Motor neuron (in vitro differentiated cells): ENCODE measurements at places on chromosomes 11 and 22.
A peak's percentile ranks its signal among the peaks of the same experiment; 100 is the strongest.

GRCh38 chr11:36019005-36019596, 75.2 kb downstream of the LDLRAD3 start:
- ATAC-seq, result no peak

DNA sequence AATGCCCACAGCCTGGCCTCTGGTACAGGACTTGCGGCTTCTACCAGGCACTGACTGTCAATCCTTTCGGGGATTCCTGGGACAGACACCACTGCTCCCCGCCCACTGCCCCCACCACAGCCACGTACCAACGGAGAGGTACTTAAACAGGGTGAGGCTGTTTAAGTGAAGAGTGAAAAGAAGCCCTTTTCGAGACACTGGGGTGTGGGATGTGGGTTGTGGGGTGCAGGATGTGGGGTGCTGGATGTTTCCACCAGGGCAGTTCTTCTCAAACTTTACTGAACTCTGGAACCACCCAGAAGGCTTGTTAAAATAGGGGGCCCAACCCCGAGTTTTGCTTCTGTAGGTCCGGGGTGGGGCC, 34.2 kb upstream of the PRR5 start:
- no peak for ATAC-seq

GRCh38 chr11:76798671-76799065, 15.5 kb downstream of the TSKU start:
- no peak for ATAC-seq

GRCh38 chr11:68213555-68214172, 568 bp upstream of the KMT5B start:
- ATAC-seq, result peak; percentile 73

DNA sequence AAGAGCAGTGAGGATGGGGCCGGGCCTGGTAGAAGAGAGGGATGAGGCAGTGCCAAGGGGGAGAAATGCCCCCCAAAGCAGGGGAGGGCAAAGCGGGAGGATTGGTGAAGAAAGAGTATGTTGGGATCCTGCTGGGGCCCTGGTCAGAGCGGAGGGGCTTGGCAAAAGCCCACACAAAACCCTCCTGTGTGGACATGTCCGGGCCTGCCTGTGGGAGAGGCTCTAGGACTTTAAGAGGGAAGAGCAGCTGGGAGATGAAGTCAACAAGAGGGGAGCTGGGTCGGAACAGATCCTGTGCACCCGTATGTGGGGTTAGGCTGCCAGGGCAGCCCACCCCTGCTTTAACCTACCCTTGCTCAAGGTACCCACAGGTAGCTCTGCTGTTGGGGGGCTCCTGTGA, 25.8 kb downstream of the ART5 start:
- ATAC-seq, result no peak

- ATAC-seq, result peak; percentile 79
These were observed 32.2 kb downstream of the ZBTB16 start for GRCh38 chr11:114091516-114092397.

- ATAC-seq, result no peak
These were observed 154.6 kb downstream of the GRIK4 start for GRCh38 chr11:120666121-120666639.

DNA sequence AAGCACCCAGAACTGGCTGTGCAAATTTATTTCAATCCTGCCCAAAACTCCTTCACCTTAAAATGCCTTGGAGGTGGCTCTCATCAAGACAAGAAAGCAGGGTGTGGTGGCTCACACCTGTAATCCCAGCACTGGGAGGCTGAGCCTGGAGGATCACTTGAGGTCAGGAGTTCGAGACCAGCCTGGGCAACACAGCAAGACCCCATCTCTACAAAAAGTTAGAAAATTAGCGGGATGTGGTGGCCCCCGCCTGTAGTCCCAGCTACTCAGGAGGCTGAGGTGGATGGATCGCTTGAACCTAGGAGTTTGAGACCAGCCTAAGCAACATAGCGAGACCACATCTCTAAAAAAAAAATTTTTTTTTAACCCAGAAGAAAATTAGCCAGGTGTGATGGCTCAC, 689 bp upstream of the RAB39A start:
- ATAC-seq, result no peak

GRCh38 chr22:28670756-28671155, 8.9 kb downstream of the TTC28 start:
- ATAC-seq, result no peak

GRCh38 chr11:44829838-44830237, 103.1 kb downstream of the TSPAN18 start:
- ATAC-seq, result no peak

GRCh38 chr22:43273902-43274484, 69.2 kb downstream of the SCUBE1 start:
- peak; percentile 3 for ATAC-seq

DNA sequence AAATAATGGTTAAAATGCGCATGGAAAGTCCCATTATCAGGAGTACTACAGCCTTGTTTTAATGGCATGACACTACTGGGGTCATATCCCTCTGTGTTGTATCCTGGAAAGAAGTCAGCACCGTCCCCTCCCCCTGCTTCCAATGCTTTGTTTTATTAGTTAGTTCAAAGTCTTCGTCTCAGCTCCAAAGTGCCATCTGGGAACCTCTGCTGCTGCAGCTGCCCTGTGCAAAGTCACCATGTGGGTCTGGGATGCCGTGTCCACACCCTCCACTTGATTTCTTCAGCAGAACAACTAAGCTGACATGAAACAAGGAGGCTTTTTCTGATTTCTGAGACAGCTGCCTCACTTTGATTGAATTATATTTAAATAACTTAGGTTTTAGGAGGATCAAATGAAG, 29.5 kb upstream of the NCAM1 start:
- peak; percentile 23 for ATAC-seq

DNA sequence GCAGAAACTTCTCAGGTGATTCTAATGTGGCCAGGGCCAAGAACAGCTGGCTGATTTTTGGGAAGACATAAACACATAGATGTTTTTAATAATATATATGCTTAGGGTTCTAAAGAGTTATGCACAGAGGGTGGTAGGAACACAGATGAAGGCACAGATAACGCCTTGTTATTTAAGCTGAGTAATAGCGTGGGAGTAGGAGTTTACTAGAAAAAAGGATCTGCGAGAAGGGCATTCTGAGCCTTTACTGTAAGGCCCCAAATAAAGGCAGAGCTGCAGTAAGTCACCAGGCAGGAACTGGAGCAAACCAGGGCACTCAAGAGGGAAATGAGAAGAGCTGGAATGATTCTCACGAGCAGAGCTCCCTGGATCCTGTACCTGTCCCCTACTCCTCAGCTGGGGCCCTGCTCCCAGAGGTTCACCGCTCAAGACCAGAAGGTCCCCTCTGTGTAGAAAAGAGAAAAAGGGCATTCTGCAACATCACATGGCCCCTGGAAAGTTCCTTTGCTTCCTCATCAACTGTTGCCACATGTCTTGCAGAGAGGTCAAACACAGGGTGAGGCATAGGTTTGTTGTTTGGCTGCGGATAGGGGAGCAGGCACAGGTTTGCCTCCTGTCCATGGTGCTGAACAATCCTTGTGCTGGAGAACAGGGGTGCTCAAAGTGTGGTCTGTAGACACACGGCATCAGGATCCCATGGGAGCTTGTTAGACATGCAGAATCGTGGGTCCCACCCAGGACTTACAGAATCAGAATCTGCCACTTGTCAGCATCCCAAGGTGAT, 125.7 kb downstream of the TENM4 start:
- ATAC-seq, result no peak

GRCh38 chr22:30665786-30666185, 1.9 kb downstream of the DUSP18 start:
- ATAC-seq, result no peak

DNA sequence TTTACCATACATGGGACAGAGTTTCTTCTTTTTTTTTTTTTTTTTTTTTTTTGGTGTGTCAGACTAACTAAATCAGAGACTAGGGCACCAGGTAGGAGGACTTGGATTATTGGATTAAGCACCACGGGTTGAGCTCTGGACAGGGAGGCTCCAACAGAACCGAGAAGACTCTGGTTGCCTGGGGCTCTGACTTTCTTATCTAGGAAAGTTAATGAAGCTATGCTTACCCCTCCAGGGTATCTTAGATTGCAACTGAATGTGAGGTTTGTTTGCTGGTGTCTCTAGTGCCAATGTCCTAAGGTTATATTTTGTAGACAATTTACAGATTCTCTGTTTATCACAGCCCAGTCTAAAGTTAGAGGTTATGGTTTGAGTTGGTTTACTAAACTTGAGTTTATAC, 18.1 kb downstream of the ETS1 start:
- no peak for ATAC-seq

GRCh38 chr11:17473071-17473744, 3.4 kb downstream of the ABCC8 start:
- ATAC-seq, result peak; percentile 23

GRCh38 chr11:1297011-1297575, 12.3 kb downstream of the TOLLIP start:
- no peak for ATAC-seq

DNA sequence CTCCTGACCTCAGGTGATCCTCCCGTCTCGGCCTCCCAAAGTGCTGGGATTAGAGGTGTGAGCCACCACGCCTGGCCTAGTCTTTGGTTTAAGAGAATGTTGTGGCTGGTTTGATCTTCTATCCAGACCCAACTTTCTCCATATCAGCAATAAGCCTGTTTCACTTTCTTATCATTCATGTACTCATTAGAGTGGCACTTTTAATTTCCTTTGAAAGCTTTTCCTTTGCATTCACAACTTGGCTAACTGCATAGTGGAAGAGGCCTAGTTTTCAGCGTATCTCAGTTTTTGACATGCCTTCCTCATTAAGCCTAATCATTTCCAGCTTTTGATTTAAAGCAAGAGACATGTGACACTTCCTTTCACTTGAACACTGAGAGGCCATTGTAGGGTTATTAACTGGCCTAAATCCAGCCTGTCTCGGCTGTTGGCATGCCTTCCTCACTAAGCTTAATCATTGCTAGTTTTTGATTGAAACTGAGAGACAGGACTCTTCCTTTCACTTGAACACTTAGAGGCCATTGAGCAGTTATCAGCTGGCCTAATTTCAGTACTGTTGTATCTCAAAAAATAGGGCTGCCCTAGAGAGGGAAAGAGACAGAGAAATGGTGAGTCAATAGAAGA, 13.1 kb upstream of the RPL3 start:
- no peak for ATAC-seq

GRCh38 chr11:108035690-108036089, 27.0 kb downstream of the CUL5 start:
- ATAC-seq, result no peak
